SK-N-SH (cell line): ENCODE measurements at places on chromosomes 2 and 18.

- no peak for DNase-seq
These were observed 347.6 kb downstream of the CYRIA start for GRCh38 chr2:16318051-16318450.

GRCh38 chr2:41928526-41928925, 119.3 kb upstream of the PKDCC start:
- no peak for DNase-seq

- DNase-seq, result no peak
These were observed 61.3 kb downstream of the SMAD4 start for GRCh38 chr18:51091270-51091669.

- DNase-seq, result no peak
These were observed 31.4 kb downstream of the ORC4 start for GRCh38 chr2:147989102-147989501.

DNA sequence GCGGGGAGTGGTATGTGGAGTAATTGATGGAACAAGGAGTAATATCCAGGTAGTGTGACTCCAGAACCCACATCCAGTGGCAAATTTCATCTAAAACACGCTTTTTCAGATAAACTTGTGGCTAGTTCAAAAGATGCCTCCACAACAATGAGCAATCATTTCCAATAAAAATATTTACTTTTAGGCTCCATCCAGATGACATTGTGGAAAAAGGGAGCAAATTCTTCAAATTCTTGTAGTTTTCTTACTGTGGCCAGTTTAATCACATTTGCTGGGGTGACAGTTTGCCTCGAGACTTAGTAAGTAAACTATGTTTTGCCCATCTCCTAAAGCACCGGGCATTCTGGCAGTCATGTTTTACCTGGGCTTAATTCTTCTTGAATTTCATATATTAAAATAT, 243.6 kb downstream of the IRS1 start:
- DNase-seq, result no peak

DNA sequence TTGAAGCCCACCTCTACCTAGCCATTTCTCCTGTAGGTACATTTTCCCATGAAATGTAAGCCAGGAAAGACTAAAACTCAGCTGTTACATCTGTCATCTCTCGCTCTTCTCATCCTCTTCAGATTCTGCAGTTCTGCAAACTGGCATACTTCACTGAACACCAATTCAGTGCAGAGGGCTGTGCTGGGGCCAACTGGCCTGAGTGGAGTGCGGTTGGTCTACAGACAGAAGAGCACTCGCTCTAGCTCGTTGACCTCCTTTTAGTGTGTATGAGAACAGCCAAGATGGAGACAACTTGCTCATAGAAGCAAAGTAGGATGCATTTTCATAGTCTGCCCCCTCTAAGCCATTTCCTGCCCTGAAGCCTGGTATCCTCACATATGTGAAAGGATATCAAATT, 862.6 kb downstream of the BCL11A start:
- DNase-seq, result no peak
